Mammary epithelial cell (primary cell): ENCODE measurements at places on chromosomes 1 and 21. TPM values are rescaled to one million over a fixed set of nuclear protein-coding genes. Genes with fewer than 3 reads are reported as not detected.
A peak's percentile ranks its signal among the peaks of the same experiment; 100 is the strongest.

DNA sequence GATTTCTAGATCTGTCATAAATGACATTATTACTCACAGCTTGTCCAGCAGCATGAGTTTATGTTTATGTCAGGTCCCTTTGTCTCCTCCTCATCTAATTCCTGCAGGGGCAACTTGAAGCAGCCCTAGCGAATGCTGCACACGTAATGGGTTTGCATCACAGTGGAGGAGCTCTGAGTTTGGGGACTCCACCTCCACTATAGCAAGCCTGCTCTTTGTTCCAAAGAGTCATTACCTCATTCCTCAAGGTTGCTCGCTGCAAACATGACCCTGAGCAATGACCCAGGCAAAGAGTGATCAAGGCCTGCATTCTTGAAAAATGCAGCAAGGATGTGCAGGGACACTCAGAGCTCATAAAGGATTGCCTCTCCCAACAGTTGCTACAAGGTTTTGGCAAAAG, 261.9 kb downstream of the HHIPL2 start:
- no peak for DNase-seq

The IL20 gene
- not detected for total RNA-seq

DNA sequence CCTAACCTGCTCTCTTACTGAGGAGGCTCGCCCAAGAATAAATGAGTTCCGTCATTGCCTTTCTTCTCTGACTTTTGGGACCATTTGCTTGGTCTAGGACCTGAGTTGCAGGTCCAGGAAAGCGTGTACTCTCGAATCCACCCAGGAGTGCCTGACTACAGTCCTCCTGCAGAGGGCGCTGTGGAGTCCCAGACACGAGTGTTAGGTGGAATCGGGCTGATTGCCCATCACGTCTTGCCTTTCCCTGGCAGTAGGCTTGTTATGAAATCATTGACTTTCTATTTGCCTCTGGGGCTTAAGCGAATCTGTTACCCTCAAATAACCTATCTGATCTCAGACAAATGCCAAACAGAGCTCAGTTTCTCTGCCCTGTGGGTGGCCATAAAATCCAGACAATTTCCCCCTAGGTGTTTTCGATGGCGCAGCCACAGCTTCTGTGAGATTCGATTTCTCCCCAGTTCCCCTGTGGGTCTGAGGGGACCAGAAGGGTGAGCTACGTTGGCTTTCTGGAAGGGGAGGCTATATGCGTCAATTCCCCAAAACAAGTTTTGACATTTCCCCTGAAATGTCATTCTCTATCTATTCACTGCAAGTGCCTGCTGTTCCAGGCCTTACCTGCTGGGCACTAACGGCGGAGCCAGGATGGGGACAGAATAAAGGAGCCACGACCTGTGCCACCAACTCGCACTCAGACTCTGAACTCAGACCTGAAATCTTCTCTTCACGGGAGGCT, at the start of gene IL20:
TSS of gene IL20 (plus strand) at position 685 of the 733 bp plus-strand sequence. CDS start 230 bp downstream, outside the sequence.
- peak; percentile 78 for DNase-seq

- no peak for DNase-seq
These were observed 26.3 kb downstream of the SERINC2 start for GRCh38 chr1:31439276-31439675.

GRCh38 chr1:100806601-100807000, 87.1 kb downstream of the VCAM1 start:
- no peak for DNase-seq

The AIRE gene
- total RNA-seq = not detected

The HENMT1 gene
- 6.7 TPM for total RNA-seq

- no peak for DNase-seq
These were observed 224.6 kb downstream of the FGGY start for GRCh38 chr1:59521456-59521855.

DNA sequence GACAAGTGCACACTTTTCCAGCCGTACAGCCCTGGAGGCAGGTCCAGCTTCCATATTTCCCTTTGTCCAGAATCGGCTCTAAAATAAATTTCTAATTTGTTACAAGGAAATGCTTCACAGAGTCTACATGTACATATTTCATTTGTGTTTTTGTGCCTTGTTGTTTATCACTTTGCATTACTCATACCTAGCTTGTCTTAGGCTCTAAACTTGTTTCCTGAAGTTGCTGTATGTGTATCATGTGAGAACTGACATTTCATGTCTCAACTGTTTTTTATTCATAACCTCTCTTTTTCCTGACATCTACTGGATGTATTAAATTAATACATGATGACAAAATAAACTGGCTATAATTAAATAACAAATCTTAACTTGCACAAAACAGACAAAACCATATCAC, 7.5 kb downstream of the CYYR1 start:
- DNase-seq = no peak

DNA sequence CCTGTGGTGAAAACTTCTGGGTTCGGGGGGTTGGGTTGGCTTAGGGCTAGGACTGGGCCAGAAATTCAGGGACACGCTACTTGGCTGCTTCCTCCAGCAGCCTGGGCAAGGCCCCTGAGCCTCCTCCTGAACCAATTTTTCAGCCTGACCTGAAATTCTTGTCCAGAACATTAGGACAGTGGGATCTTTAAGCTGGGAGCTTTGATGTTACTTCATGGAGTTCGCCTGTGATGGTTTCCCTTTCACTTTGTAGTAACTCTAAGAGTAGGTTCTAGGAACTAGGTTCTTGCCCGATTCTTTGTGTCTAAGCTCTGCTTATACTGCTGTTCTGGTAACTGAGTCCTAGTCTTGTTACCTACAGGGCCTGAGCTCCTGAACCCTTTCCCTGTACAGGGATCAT, 75.3 kb downstream of the S1PR1 start:
- no peak for DNase-seq

DNA sequence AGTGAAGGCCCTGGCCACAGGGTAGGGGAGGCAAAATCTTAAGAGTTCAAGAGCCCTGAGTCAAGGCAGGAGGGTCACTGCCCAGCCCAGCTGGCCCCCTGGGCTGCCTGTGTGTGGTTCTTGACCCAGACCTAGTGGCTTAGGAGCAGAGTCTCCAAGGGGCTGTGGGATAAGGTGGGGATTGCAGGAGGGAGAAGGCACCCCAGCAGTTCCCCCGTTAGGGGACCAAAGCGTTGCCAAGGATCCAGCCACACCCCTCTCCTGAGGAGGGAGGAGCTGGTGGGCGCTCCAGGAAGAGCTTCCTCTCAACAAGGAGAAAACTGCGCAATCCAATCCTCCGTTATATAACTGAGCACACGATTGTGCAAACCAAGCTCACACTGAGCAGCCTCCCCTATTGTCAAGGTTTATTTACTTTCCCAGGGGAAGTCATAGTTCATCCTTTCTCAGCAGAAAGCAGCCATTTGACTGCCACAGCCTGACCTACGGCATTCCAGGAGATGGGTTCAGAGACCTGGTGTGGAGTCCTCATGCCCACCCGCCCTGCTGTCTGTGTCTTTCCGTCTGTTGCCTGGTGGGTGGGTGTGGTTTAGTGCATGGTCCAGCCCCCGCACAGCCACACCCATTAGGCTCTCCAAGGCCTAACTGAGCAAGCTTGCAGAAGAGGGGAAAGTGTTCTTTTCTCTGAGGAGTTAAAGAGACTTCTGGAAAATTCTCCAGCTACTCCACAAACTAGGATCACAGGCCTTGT, 3.5 kb downstream of the EPHX1 start:
- no peak for DNase-seq

DNA sequence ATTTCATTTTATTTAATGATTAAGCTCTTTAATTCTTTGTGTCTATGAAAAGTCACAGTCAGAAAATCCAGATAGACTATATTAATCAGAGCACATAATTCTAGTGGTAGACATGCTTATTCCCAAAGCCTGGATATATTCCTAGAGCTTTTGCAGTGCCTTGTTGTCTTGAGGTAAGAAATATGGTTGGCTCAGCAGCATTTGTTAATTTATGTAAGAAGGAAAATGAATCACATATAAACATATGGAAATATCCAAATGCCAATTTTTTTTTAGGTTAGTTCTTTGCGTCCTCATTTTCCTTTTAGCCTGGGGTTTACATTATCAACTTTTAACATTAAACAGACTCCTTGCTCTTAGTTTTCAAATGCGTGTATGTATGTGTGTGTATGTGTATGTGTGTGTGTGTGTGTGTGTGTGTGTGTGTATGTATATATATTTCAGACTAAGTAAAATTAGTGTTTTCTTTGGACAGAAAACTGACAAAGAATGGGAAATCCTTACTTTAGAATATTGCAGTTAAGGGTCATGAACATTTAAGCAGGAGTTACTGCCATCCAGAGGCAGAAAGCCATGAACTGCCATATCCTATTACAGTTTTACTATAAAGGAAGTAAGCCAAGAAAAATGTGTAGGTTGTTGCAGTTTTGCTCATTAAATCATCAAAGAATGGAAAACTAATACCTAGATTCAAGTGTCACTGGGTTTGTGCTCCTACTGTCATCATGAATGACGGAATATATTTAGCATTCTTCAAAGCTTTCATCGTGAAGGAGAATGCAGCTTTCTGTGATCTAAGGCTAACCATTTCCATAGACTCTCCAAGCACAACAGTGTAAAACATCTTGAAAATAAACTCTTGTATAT, 477.1 kb upstream of the NR5A2 start:
- no peak for DNase-seq

- DNase-seq = no peak
These were observed 45.2 kb downstream of the H3-3A start for GRCh38 chr1:226107471-226108460.

- no peak for DNase-seq
These were observed 545.2 kb downstream of the MRPL39 start for GRCh38 chr21:25062061-25062460.

DNA sequence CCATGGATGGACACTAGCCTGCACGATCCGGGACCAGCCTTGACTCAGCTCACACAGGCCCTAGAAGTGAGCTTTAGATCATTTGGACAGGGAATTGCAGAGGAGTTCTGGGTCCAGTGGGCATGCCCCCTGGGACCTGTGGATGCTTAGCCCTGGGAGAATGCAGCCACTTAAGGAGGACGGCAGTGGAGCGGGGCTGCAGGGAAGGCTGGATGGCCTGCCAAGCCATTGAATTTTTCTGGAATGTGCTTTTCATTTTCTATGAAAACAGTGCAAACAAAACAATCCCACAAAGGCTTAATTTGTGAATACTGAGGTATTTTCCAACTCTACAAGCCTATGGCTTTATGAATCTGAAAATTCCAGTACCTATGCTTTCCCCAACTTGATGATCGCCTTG, 80.4 kb upstream of the GCLM start:
- DNase-seq = no peak

GRCh38 chr21:16504766-16505165, 775.0 kb downstream of the USP25 start:
- DNase-seq = no peak

The FALEC gene
- total RNA-seq = not detected

The PTTG1IP gene
- total RNA-seq = 269 TPM

The ANGPTL3 gene
- total RNA-seq = not detected in 2 replicates

- DNase-seq = no peak
These were observed 114.7 kb downstream of the GRIK3 start for GRCh38 chr1:36919491-36920145.

DNA sequence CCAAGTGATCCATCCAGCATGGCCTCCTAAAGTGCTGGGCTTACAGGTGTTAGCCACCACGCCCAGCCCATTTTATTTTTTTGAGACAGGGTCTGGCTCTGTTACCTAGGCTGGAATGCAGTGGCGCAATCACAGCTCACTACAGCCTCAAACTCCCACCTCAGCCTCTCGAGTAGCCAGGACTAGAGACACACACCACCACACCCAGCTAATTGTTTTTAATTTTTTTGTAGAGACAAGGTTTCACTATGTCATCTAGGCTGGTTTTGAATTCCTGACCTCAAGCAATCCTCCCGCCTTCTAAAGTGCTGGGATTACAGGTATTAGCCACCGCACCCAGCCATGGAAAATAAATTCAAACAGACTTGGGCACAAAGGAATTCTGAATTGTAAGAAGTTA, 31.9 kb downstream of the PUM1 start:
- DNase-seq = peak; percentile 37

GRCh38 chr21:29148530-29148929, 18.1 kb downstream of the MAP3K7CL start:
- DNase-seq = peak; percentile 83

- no peak for DNase-seq
These were observed 638.3 kb downstream of the MATN1 start for GRCh38 chr1:30084909-30085571.

The RBP7 gene
- not detected in 2 replicates for total RNA-seq

GRCh38 chr1:158374860-158375259, 21.2 kb downstream of the CD1E start:
- no peak for DNase-seq

The FCER1A gene
- total RNA-seq = not detected in 2 replicates

DNA sequence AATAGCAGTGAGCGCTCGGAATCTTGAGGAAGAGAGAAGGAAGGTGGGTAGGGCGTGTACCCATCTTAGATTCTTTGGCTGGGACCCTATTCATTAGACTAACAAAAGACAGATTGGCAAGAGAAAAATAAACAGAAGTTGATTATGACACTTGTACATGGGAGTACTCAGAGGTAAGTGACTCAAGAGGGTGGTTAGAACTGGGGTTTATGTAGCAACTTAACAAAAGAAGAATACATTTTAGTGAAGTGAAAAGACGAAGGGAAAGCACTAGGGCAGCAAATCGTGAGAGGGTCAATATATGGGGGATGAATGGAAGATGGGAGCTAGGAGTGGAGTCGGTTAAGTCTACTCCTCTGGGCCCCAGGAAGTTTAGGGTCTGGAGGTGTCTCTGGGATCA, 25.8 kb upstream of the RCC2 start:
- DNase-seq = peak; percentile 41

GRCh38 chr1:998995-999724, 737 bp downstream of the HES4 start:
- DNase-seq = peak; percentile 47

The S100A9 gene
- total RNA-seq = 342 and 606 TPM in 2 replicates

DNA sequence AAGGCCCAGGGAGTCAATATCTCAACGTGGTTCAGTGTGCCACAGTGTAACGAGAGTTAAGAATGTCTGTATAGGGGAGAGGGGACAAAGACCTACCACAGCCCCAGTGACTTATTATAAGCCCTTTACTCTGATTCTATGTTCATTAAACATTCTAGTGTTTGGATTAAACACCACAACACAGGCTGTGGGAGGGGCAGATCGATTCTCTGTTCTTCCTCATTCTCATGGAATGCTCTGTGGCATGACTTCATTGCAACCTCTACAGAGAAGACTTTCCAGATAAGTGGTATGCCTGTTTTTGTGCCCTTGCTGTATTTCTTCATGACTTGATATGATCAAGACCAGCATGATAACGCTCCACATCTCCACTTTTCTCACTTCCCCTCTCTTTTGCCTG, 39.0 kb upstream of the CD5L start:
- peak; percentile 2 for DNase-seq
